ENCODE measurements at places on chromosomes 7 and 10.

DNA sequence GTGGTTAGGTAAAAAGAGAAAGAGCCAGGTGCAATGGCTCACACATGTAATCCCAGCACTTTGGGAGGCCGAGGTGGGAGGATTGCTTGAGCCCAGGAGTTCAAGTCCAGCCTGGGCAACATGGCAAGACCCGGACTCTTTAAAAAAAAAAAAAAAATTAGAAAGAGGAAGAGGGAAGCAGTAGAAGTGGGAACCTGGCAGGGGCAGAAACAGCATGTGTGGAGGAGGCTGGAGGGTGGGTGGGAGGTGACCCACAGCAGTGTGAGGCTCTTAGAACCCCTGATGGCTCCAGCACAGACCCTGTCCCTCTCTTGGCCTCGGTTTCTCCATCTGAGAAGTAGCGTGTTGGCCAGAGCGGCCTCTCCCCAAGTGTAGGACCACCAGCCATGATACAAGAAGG lies 4.9 kb upstream of the CCL24 start:
- H3K27me3 ChIP-seq = peaks cover 2% of the 10 kb centered on the region
- H3K27ac ChIP-seq = no peak overlapping the region
- H3K4me3 ChIP-seq = no peak overlapping the region
- no peak for DNase-seq

- H3K36me3 ChIP-seq = no peaks in the 10 kb centered on the region
- no peaks in the 10 kb centered on the region for H3K4me1 ChIP-seq
- no peak overlapping the region for H3K4me3 ChIP-seq
- H3K27ac ChIP-seq = no peak overlapping the region
- DNase-seq = no peak
Observed at GRCh38 chr7:115600207-115600606, 430.4 kb downstream of the TFEC start.

- H3K27ac ChIP-seq = no peak overlapping the region
- H3K4me1 ChIP-seq = no peaks in the 10 kb centered on the region
- DNase-seq = no peak
- peaks cover 41% of the 10 kb centered on the region for H3K27me3 ChIP-seq
- no peaks in the 10 kb centered on the region for H3K36me3 ChIP-seq
Observed at GRCh38 chr10:114714281-114714741, 56.2 kb upstream of the ABLIM1 start.

DNA sequence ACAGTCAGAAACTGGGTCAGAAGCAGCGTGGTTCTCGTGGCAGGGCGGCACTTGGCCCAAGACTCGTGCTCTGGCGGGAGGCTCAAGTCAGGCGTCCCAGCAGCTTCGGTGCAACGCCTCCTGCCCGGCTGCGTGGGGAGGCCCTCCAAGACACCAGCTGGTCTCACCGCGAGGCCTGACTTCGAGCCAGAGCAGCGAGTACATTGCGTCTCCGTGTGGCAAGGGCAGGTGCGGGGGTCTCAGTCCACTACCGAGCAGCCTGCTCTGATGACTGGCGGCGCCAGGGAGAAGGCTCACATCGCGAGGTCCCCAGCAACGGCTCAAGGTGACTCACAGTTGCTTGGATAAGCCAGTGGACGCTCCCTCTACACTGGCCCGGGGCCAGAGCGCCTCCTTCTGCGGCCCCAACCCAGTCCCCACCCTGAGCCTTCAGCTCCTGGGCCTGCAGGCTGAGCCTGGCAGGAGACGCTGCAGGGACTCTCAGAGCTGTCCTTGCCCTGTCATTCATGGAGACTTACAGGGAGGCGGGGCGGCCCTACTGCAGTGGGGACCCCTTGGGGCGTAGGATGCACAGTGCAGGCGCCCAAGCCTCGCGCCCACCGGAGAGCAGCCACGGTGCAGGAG lies 41.9 kb upstream of the PRKAR1B start:
- DNase-seq = no peak
- peaks cover 12% of the 10 kb centered on the region for H3K36me3 ChIP-seq
- H3K4me1 ChIP-seq = no peaks in the 10 kb centered on the region
- H3K27ac ChIP-seq = no peak overlapping the region
- no peak overlapping the region for H3K4me3 ChIP-seq

GRCh38 chr7:157479326-157479725 lies 142.5 kb downstream of the DNAJB6 start:
- peaks cover 17% of the 10 kb centered on the region for H3K36me3 ChIP-seq
- no peak overlapping the region for H3K4me3 ChIP-seq
- no peak for DNase-seq
- peaks cover 29% of the 10 kb centered on the region for H3K4me1 ChIP-seq
- peaks cover 4% of the 10 kb centered on the region for H3K27me3 ChIP-seq

DNA sequence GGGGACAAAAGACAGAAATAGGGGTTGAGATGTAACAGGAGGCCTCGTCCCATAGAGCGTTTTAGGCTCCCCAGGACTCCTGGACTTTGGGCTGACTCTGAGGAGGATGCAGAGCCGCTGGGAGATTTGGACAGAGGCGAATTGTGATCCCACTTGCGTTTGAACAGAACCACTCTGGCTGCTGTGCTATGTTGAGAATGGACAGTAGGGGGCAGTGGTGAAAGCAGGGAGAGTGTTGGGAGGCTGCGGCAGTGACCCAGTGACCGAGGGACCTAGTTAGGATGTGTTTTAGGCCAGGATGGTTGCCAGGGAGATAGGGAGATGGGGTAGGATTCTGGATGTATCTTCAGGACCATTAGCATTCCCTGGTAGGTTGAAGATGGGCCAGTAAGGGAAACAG lies 271.6 kb downstream of the CCDC3 start:
- H3K27ac ChIP-seq = no peak overlapping the region
- peaks cover 5% of the 10 kb centered on the region for H3K4me1 ChIP-seq
- DNase-seq = no peak
- H3K4me3 ChIP-seq = no peak overlapping the region
- H3K36me3 ChIP-seq = no peaks in the 10 kb centered on the region

GRCh38 chr10:2979306-2979705 lies 88.0 kb upstream of the PFKP start:
- H3K27ac ChIP-seq = no peak overlapping the region
- no peak for DNase-seq
- H3K4me3 ChIP-seq = no peak overlapping the region
- H3K36me3 ChIP-seq = no peaks in the 10 kb centered on the region
- H3K27me3 ChIP-seq = peaks cover 2% of the 10 kb centered on the region
- no peaks in the 10 kb centered on the region for H3K4me1 ChIP-seq

- peak overlapping the region; percentile 71 for H3K4me3 ChIP-seq
- DNase-seq = peak; percentile 40
- H3K36me3 ChIP-seq = no peaks in the 10 kb centered on the region
Observed at GRCh38 chr7:38311329-38311937, 38.0 kb upstream of the TARP start.

DNA sequence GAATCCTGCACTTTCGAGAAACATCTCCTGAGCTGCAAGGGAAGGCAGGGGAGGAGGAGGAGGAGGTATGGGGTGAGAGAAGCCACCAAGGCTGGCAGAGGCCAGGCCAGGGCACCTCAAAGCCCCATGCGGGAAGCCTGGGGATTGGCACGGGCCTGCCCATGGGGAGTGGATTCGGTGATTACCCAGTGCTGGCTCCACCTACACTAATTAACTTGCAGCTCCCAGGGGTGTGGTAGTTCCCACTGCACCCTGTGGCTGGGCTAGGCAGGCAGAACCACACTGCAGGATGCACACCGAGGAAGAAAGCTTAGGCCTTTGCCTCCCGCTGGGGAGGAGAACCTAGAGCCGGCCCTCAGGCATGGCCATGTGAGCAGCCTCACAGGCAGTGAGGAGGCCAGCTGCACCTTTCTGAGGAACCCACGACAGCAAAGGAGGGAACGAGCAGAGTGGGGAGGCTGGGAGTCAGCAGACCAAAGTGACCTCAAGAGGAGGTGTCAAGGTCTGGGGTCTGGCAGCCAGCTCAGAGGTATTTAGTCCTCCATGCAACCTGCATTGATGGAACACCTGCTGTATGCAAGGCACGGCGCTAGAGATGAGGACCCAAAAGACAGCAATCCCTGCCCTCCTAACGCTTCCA lies 27.2 kb downstream of the GRID1 start:
- no peak for DNase-seq
- H3K27ac ChIP-seq = no peak overlapping the region
- H3K4me1 ChIP-seq = peaks cover 3% of the 10 kb centered on the region
- no peaks in the 10 kb centered on the region for H3K27me3 ChIP-seq

DNA sequence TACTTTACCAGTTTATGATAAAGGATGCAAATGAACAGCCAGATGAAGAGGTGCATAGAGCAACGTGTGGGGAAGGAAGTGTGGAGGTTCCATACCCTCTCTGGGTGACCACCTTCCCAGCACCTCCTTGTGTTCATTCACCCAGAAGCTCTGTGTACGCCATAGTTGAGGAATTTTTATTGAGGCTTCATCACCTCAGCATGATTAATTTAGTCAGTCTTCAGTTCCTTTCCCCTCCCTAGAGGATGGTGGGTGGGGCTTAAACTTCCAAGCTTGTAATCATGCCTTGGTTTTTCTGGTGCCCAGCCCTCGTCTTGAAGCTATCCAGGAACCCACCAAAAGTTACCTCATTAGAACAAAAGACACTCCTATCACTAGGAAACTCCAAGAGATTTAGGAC lies 162.7 kb downstream of the PLCE1 start:
- H3K27me3 ChIP-seq = no peaks in the 10 kb centered on the region
- DNase-seq = no peak
- H3K27ac ChIP-seq = no peak overlapping the region
- H3K4me3 ChIP-seq = no peak overlapping the region
- H3K4me1 ChIP-seq = no peaks in the 10 kb centered on the region
- H3K36me3 ChIP-seq = no peaks in the 10 kb centered on the region

DNA sequence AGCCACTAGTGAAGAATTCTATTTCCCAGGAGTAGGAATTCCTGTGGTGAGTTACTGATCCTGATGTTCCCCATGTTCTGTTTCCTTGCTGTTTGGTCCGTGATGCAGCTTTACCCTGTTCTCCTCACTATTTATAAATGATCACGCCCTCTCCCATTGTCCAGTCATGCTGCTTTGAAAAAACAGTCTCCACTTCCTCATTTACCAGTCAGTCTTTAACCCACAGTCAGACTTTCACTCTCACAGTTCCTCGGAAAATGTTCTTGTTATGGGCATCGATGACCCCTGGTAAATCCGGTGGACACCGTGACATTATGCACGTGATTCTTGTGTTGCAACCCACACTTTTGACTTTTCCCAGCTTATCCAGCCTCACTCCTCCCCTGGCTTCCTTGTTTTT lies 14.4 kb downstream of the SCIN start:
- H3K36me3 ChIP-seq = no peaks in the 10 kb centered on the region
- DNase-seq = no peak
- H3K27me3 ChIP-seq = peaks cover 14% of the 10 kb centered on the region
- H3K4me3 ChIP-seq = no peak overlapping the region
- no peak overlapping the region for H3K27ac ChIP-seq

GRCh38 chr7:151408839-151409666 lies 785 bp downstream of the WDR86 start:
- H3K36me3 ChIP-seq = no peaks in the 10 kb centered on the region
- H3K4me3 ChIP-seq = peak overlapping the region; percentile 45
- H3K27ac ChIP-seq = peak overlapping the region; percentile 54
- peaks cover 49% of the 10 kb centered on the region for H3K27me3 ChIP-seq
- DNase-seq = peak; percentile 74
- H3K4me1 ChIP-seq = peaks cover 17% of the 10 kb centered on the region

DNA sequence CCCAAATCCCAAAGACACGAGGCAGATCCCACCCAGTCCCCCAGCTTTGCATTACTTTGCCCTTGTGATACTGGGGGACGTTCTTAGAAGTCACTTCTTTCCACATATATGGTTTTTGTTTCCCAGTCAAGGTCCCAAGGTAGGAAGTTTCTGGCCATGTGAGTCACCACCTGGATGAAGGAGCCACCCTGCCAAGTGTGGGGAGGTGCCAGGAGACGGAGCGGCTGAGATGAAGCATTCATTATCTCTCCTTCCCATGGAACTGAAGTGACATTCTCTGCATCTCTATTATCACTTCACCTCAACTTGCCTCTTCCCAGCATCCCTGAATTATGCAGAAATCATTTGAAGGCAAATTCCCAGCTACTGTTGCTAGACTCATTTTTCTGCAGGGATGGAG lies 136.2 kb upstream of the INSYN2A start:
- no peaks in the 10 kb centered on the region for H3K4me1 ChIP-seq
- H3K36me3 ChIP-seq = no peaks in the 10 kb centered on the region
- H3K27me3 ChIP-seq = no peaks in the 10 kb centered on the region
- no peak overlapping the region for H3K4me3 ChIP-seq
- no peak for DNase-seq

- H3K4me3 ChIP-seq = no peak overlapping the region
- no peaks in the 10 kb centered on the region for H3K27me3 ChIP-seq
- no peaks in the 10 kb centered on the region for H3K4me1 ChIP-seq
- H3K36me3 ChIP-seq = no peaks in the 10 kb centered on the region
Observed at GRCh38 chr10:17779784-17780183, 27.8 kb downstream of the TMEM236 start.

- H3K27ac ChIP-seq = no peak overlapping the region
- no peaks in the 10 kb centered on the region for H3K36me3 ChIP-seq
- H3K4me3 ChIP-seq = no peak overlapping the region
- no peaks in the 10 kb centered on the region for H3K27me3 ChIP-seq
Observed at GRCh38 chr10:88006261-88006660, 142.8 kb downstream of the PTEN start.

GRCh38 chr7:21962677-21963076 lies 17.0 kb upstream of the CDCA7L start:
- no peak overlapping the region for H3K4me3 ChIP-seq
- DNase-seq = no peak
- no peak overlapping the region for H3K27ac ChIP-seq
- H3K36me3 ChIP-seq = no peaks in the 10 kb centered on the region
- peaks cover 12% of the 10 kb centered on the region for H3K27me3 ChIP-seq

DNA sequence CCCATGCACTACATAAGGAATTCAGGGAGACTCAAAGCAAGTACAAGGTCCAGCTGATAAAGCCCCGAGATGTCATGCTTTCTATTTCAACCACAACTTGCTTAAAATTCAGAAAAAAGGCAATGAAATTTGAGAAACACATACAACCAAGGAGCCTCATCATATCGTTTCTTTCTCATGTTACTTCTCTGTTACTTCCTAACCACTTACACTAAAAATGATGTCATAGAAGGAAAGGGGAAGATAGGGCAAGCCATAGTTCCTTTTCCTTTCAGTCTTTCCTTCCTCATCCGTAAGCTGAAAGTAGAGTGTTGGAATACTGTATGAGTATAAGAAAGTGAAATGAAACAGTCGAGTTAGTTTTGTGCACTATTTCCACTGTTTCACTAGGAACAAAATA lies 27.9 kb upstream of the CDK14 start:
- no peaks in the 10 kb centered on the region for H3K27me3 ChIP-seq
- H3K4me1 ChIP-seq = no peaks in the 10 kb centered on the region
- H3K36me3 ChIP-seq = no peaks in the 10 kb centered on the region

GRCh38 chr7:115097175-115097671 lies 175.3 kb downstream of the MDFIC start:
- no peak overlapping the region for H3K27ac ChIP-seq
- no peaks in the 10 kb centered on the region for H3K36me3 ChIP-seq
- peaks cover 5% of the 10 kb centered on the region for H3K4me1 ChIP-seq
- no peaks in the 10 kb centered on the region for H3K27me3 ChIP-seq
